ENCODE measurements at places on chromosomes 7 and 10.

GRCh38 chr7:136009488-136010079 is 32.4 kb upstream of the MTPN start:
- peak; percentile 12 for DNase-seq

- no peak for DNase-seq
Observed at GRCh38 chr10:102812231-102812876, 24.9 kb downstream of the CYP17A1 start.

DNA sequence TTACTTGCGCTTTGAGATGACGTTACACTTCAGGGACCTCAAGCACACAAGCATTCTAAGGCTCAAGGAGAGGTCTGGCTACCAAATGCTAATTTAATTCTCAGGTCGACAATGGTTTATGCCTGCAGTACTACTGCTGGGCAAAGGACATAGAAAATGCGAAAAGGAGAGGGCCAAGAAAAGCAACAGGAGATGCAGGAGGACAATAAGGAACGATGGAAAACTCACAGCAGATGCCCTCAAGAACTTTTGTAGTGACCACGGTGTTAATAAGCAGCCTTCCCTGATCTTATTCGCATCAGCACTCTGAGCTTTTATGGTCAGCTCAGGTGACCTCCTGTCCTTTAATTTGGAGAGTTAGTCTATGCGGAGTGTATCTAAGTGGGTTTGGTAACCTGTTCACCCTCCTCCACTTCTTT is 146.3 kb downstream of the GPR85 start:
- no peak for DNase-seq

DNA sequence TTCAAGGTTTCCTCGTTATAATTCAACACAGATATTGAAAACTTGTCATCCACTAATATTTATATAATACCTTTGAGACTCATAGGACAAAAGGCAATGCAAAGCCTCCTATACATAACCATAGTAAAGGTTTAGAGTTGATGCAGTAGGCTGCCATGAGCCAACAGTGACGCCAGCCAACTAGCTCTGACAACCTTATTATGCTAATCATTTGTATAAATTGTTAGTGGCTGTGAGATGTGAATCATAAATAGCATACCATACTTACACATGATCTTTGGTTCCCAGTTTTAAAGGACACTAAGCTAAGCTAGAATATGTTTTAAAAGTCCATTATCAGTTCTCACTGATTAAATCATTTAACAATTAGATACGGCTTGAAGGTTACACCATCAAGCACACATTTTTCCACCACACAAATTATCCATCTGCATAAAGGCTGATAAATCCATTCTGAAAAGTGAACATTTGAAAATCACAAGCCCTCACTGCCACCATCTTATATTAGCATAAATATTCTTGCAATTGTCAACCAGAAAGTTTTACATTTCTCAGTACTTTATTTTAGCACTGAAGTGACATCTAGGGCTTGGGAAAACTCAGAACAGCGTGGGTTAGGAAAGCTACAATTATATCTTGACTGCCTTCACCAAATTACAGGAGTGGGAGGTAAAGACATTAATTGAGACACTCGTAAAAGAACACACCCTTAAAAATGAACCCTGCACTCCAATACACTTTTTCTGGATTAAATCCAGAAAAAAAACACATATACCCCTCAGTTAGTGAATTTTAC is 30.7 kb downstream of the COA1 start:
- no peak for DNase-seq

DNA sequence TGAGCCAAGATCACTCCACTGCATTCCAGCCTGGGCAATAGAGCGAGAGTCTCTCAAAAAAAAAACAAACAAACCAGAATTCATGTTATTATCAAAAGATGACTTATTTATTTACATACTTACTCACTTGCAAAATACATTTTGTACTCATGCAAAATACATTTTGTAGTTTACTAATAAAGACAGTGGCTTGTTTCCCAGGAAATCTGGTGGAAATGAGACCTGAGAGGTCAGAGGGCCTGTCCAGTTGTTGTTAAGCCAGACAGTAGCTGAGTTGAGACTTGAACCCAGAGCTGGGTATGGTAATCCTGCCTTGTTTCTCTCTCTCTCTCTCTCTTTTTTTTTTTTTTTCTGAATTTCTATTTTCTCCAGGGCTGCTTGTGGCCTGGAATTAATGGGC is 29.5 kb downstream of the PDSS1 start:
- no peak for DNase-seq

GRCh38 chr10:126124668-126125349 is 228.4 kb downstream of the FANK1 start:
- no peak for DNase-seq

DNA sequence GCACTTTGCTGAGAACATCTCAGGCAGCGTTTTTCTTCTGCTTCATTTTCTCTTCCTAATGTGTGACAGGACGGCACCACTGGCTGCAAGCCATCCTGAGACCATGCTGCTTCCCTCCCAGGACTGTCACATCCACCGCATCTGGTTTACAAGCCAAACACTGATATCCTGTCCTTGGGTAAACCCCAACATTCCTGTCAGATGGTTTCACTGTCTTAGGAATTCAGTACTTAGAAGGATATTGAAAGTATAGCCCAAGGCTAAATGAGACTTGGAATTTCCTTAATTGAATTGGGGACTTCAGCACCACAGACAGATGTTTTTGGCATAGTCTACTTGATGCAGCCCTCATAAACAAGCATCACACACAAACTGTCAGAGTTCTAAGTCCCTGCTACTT is 74.2 kb upstream of the PLXNA4 start:
- no peak for DNase-seq

DNA sequence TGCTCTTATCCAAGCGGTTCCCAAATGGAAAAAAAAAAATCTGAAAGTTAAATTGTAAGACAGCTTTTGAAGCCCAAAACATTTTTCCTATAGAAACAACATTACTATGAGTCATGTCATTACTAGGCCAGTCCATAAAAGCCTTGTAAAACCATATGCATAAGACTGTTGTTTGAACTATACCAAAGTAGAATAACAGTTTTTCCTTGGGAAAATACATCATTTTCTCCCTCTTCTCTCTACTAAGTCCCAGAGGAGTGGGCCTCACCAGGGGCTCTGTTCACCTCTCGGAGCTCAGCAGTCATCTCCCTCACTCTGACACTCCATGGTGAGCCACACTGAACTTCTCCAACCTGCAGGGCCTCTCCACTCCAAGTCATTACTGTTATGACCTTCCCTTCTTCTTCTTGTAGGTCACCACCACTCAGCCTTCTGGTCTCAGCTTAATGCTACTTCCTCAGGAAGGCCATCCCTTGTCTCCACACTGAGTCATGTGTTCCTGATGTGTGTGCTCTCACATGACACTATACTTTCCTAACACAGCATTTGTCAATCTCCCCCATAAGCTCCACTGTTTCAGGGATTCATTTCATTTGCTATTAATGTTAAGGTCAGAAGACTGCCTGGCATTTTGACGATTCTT is 32.5 kb downstream of the ZNF438 start:
- no peak for DNase-seq

DNA sequence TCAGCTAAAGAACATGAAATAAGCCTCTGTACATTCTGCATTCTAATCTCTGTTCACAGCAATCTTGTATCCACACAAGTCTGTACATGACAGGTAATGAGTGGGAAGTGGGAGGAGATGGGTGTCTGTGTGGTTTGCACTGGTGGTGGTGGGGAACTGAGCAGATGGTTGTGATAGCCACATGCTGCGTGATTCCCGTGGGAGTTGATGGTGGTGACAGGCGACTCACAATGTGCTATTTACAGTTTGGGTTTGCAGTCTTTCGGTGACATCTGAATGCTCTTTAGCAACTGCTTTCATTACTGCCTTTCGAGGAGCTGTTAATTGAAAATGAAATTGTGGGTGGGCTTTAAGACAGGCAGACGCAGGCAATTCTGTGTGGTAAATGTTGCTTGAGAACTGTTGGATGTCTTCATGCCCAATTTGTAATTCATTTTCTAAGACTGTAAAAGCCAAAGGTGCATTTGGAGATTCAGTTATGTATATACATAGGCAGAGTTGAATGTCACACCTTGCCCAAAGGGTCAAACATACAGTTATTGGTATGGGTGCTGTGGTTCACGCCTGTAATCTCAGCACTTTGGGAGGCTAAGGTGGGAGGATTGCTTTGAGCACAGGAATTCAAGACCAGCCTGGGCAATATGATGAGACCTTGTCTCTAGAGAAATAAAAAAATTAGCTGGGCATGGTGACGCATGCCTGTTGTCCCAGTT is 308.2 kb downstream of the AUTS2 start:
- no peak for DNase-seq

GRCh38 chr10:43287056-43288007 is 20.5 kb upstream of the RASGEF1A start:
- DNase-seq = peak; percentile 31

DNA sequence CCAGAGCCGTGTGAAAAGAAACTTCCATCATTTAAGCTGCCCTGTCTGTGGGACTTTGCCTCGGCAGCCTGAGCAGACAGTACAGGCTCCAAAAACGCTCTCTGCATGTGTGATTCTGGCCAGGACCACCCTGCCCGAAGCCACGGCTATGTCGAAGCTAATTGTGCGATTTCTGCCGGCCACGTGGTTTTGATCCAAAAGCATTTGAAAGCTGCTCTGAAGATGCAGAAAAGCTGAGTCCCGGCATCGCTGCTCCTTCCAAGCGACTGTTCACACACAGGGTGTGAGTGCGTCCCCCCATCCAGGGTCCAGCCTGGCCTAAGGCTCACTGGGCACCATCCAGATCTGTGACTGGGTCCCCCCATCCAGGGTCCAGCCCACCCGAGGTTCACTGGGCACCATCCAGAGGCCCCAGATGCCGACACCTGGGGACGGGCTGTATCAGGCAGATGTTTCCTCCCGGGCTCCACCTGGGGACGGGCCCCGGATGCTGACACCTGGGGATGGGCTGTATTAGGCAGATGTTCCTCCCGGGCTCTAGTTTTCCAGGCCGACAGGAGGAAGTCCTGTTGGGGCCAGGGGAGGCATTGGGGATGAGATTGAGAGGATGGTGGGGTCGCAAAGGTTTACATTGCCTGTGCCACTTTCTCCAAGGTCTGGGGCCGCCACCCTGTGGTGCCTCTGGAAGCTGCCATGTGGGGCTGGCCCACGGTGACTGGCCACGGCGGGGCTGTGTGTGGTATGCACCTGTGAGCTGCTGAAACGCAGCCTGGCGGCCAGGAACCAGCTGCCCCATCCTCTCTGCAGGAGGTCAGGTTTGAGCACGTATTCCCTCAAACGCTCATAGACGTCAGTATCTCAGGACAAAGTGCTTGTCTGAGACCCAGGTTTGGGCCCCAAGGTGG is 527.4 kb downstream of the DNAJB6 start:
- DNase-seq = no peak

GRCh38 chr7:10706875-10707493 is 266.7 kb upstream of the PHF14 start:
- DNase-seq = no peak

GRCh38 chr7:134212576-134213546 is 85.7 kb downstream of the LRGUK start:
- DNase-seq = no peak

- no peak for DNase-seq
Observed at GRCh38 chr10:22704942-22705341, 9.4 kb downstream of the PIP4K2A start.

GRCh38 chr7:112331492-112331891 is 118.8 kb upstream of the IFRD1 start:
- DNase-seq = no peak

DNA sequence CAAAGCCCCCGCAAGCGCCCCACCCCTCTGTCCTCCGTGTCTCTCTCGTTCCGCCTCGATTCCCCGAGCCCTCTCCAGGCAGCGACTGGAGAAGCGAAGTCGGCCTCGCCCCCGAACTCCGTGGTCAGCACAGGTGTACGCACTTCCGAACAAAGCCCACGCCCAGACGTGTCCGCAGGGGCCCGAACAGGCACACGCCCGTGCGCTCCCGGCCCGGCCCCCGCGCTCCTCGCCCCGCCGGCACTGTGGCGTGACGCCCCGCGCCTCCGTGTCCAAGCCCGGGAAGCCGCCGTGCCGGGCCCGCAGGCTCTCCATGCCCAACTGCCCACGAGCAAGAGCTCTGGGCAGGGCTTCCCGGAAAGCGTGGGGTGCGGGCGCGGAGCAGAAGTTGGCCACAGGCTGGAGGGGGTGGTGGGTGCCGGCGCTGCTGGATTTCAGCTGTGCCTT is 662 bp downstream of the NRCAM start:
- DNase-seq = no peak

DNA sequence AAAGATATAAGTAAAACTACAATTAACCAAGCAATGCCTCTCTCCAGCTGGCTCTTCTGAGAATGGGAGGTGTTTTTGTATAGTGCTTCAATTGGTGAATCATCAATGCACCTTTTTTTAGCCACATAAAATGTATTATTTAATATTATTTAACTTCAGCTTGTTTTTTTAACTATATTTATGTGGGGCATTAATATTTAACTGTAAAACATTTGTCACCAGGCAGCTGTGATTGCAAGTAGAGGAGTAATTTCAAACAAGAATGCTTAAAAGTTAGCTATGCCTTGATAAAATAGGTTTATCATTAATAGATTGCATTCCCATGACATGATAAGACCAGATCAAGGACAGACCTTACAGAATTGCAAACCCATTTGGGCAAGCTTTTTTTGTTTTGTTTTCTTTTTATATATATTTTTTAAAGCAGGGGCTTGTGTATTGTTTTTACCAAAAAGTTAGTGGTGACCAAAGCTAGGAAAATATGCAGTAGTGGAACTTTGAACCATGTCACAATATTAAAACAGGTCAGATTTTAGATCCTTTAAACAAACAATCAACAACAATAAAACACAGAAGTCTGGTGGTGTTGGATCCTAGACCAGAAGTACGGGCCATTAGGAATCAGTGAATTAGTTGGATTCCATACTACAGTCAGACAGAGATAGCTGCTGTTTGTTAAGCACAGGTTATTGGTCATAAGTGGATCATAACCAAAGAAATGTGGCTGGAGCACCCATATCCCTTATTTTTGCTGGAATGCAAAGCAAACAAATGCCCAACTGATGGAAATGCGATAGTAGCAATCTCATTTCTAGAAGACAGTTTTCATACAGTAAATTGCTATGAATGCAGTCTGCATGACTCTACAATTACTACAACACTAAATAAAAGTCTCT is 2.9 kb downstream of the CAV2 start:
- DNase-seq = no peak

DNA sequence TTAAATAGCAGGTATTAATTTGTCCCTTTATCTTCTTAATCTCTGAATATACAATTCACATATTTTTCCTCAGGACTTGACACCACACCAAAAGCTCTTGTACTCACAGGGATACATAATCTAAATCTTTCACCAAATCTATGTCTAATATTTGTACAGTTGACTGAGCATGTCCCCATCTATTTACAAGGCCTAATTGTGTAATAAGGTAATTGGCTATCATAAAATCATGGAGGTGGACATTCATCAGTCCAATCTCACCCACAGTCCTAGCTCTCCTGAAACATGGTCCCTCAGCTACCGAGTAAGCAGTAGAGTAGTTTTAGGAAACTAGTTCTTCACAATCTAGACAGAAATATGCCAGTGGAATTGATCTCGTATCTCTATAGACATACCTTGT is 30.3 kb upstream of the EGFR start:
- DNase-seq = no peak

GRCh38 chr10:26432938-26433337 is 5.2 kb upstream of the APBB1IP start:
- no peak for DNase-seq

- DNase-seq = no peak
Observed at GRCh38 chr7:75565132-75565837, 73.2 kb downstream of the SPDYE5 start.
